ENCODE measurements at places on chromosomes 12 and 14. TPM values are rescaled to one million over a fixed set of nuclear protein-coding genes. Genes with fewer than 3 reads are reported as not detected.

The CHGA gene
- under 0.01 TPM for total RNA-seq

The EEF1AKMT3 gene
- 4.3 TPM for total RNA-seq

The PCED1B gene
- 0.19 TPM for total RNA-seq

The KRT4 gene
- total RNA-seq = not detected

The LRP6 gene
- total RNA-seq = 57.2 TPM

The PRPH gene
- total RNA-seq = not detected

The CCDC177 gene
- not detected for total RNA-seq

The TAS2R9 gene
- not detected for total RNA-seq

The PLEK2 gene
- 1.4 TPM for total RNA-seq

The PKP2 gene
- total RNA-seq = 1.2 TPM

The ATP2B1 gene
- total RNA-seq = 35.8 TPM

The HOXC12 gene
- total RNA-seq = not detected

The SSTR1 gene
- total RNA-seq = 0.33 TPM

The TRHDE gene
- 0.51 TPM for total RNA-seq

The NELL2 gene
- 0.51 TPM for total RNA-seq

The ZNF891 gene
- 0.93 TPM for total RNA-seq

The PDE3A gene
- total RNA-seq = 3.1 TPM

The ACOT6 gene
- not detected for total RNA-seq

Data from dermis blood vessel endothelial cell (primary cell).